Stimulated activated CD4-positive, alpha-beta T cell treated with anti-CD3 and anti-CD28 coated beads, TNF-alpha, amount 100 ng/mL, for 24 hours (primary cell): ENCODE measurements at places on chromosomes 1 and 21.

- DNase-seq: no peak
These were observed 1.6 kb downstream of the CD84 start for GRCh38 chr1:160577671-160578070.

- no peak for DNase-seq
These were observed 308.2 kb downstream of the DISC1 start for GRCh38 chr1:231934797-231935196.

- DNase-seq: no peak
These were observed 1.8 kb upstream of the SLC19A2 start for GRCh38 chr1:169487561-169487960.

DNA sequence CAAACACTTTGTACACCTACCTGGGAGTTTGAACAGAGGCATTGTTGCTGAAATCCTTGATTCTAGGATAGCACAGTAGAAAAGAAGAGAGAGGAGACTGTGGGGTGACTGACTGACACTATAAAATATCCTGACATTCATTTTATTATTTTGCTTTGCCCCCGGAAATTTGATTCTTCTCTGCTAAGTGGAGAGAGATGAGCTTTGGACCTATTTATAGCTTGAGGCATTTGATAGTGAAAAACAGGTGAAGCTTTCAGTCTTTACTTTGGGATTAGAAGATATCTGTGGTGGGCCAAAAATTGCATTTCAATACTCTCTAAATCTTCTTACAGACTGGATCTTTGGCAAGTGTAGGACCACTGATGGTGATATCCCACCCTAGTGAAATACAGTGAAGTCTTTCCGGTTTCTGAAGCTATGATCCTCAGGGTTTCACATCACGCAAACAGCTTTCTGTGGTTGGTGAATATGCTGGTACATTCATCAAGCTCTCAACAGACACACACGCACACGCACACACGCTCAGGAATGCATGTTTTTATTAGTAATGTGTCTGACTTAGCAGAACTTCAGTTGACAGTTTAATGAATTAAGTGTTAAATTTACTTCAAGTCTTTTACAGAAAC is at the start of gene AMPD1:
AMPD1 (minus strand) TSS at position 117 of the 629 bp plus-strand sequence; CDS start at position 42, 75 bp downstream.
- no peak for DNase-seq

DNA sequence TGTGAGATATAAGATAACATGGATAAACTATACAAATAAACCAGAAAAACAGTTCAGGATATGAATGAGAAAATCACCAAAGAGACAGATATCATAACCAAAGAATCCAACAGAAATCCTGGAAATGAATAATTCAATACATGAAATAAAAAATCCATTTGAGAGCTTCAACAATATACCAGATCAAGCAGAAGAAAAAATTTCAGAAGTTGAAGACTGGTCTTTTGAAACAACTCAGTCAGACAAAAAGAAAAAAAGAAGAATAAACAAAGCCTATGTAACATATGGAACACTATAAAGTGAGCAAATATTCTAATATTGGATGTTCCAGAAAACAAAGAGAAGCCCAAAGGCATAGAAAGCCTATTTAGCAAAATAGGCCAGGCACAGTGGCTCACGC is 5.2 kb upstream of the KRTAP12-2 start:
- no peak for DNase-seq

DNA sequence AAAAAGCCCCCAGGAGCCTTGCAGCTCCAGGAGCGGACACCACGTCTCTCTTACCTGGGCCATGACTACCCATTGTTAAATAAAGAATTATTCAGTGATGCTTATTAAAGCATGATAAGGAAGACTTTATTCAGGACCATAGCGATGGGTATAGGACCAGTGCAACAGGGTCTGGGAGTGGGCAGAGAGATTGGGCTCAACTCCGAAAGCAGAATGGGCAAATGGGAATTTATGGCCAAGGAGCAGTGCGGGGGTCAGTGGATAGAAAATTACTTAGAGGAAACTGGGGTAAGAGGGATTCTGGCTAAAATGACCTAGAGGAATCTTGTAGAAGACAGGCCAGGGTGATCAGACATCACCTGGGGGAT is 580 bp upstream of the ATP5PO start:
- no peak for DNase-seq

- DNase-seq: no peak
These were observed 1201.9 kb downstream of the BRINP3 start for GRCh38 chr1:189275796-189276195.

DNA sequence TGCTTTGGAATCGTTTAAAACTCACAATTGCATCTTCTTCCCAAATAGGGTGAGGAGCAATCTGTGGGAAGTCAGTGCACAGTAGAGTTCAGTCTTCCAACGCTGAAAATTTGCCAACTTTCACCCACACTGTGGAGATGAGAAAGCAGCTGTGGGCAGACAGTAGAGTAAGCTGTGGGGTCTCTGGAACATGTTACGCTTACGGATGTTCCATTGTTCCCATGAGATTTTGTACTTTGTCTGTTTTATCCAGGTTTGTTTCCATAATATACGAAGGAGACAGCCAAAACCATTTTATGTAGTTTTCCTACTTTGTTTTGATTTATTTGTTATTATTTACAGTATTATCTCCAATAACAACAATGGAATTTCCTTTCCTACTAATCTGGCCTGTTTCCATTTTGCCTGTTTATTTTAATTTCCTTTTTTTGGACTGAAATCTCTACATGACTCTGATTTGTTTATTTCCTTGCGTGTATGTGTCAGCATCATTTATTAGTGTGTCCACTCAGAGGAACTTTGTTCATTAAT is 65.1 kb upstream of the RGL1 start:
- no peak for DNase-seq

DNA sequence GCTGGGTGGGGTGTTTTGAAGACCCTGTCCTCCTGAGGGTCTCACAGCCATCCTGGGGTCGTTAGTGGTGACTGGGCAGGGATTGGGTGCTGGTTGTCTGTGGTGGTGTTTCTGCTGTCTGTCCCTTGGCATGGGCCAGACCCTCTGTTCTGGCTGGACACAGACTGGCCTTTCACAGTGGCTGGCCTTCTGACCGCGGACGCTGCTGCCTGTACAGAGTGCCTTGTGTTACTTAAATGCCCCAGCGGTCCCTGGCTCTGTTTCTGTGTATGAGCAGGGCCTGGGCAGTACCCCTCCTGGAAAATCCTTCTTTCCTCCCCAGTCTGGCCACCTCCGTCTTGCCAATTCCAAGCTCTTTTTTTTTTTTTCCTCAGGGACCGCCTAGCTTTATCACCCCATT is 50.9 kb downstream of the SH3BGR start:
- DNase-seq: no peak

- DNase-seq: no peak
These were observed 223.2 kb upstream of the FOXD3 start for GRCh38 chr1:63099188-63099587.

GRCh38 chr1:176858433-176858916 is 306.0 kb downstream of the ASTN1 start:
- no peak for DNase-seq

DNA sequence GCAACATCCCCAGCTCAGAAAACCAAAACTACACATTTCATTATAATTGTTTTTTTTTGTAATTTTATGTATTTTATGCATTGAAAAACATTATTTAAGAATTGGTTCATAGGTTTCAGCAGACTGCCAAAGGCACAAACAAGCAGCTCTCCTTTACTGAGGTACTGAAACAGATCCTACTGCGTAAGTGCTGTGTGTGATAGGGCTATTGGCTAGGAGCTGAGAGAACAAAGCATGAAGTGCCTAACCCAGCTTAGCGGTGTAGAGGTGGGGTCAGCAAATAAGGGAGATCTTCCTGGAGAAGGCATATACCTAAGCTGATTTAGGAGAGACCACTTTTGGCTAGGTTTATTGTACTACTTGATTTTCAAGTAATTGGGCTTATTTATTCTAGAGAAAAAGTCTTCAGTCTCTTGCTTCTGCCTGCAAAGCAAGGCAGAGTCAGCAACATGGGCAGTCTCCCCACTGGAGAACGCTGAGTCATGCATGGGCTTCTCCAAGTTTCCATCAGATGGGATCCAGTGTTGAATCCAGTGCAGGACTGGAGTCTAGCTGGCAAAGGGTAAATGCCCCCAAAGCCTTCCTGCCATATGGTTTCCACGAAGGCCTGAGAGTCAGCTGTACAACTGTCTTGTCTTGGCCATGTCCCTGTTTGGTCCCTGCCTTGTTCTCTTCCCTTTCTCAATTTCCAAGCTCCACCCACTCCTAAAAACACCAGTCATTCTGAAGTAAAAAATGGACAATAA is 18.0 kb upstream of the YTHDF2 start:
- no peak for DNase-seq

- DNase-seq: no peak
These were observed 12.7 kb upstream of the CPLANE2 start for GRCh38 chr1:16249596-16250241.

DNA sequence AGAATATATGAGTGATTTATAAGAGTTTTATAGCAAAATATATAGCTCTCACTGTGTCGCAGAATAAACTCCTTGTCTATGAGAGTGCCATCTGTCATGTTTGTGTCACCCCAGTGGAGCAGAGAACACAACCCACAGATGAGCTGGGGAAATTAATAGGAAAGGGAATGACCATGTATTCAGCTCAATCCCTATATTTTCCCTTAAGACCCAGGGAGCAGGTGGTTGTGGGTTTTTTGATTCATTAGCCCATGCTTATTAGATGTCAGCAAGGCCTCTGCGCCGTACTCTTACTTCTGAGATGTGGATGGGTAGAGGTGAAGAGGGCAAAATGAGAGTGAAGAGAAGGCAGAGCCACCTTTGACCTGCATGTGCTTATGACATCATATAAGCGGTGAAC is 4.1 kb upstream of the GREM2 start:
- no peak for DNase-seq

- DNase-seq: no peak
These were observed 116.3 kb downstream of the AKT3 start for GRCh38 chr1:243733670-243734307.

DNA sequence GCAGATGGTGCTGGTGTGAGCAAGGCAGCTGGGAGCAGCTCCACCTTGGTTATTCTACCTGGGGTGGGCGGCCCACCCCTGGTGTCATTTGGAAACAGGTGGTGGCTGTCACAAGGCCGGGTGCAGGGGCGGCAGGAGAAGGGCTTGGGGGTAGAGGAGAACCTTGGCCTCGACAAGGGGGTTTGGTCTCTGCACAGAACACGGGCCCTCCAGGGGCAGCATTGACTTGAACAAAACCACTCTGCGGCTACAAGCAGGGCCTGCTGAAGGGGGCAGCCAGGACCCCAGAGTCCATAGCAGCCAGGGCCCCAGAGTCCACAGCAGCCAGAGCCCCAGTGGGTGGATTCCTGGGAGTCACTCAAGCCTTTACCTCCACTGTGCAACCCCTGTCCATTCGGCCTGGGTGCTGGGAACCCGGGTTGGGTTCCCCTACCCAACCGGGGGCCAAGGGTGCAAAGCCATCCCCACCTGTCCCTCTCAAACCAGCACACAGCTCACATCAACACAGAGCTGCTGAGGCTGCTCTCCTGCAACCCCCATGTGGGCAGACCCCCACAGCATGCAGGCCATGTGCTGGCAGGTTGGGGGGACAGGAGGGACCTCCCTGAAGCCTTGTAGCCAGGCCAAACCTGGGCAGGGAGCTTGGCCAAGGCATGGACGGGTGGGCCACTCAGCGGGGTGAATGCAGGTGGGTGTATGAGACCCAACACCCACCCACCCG is 7.7 kb downstream of the TRIM11 start:
- no peak for DNase-seq

DNA sequence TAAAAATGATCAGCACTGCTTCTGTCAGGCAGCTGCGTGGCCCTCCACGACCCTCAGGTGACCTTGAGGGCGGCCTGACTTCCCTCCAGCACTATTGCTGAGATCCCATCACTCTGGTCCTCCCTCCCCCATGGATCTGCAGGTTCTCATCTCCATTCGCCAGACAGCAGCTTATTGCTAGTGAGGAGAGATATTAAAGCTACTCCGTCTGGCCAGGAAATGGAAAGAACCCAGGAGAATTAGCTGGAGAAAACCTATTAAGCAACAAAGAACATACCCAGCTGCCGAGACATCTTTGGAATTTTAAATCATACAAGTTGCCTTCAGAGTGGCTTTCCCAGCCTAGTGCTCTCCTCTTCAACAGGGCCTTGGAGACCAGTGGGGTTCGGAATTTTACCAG is 25.7 kb upstream of the KCNN3 start:
- no peak for DNase-seq

- DNase-seq: no peak
These were observed 73.8 kb upstream of the MORC3 start for GRCh38 chr21:36246080-36246631.

- DNase-seq: no peak
These were observed 128.0 kb downstream of the SETD4 start for GRCh38 chr21:35932232-35932911.

GRCh38 chr21:37220433-37220980 is 46.6 kb downstream of the VPS26C start:
- DNase-seq: no peak

DNA sequence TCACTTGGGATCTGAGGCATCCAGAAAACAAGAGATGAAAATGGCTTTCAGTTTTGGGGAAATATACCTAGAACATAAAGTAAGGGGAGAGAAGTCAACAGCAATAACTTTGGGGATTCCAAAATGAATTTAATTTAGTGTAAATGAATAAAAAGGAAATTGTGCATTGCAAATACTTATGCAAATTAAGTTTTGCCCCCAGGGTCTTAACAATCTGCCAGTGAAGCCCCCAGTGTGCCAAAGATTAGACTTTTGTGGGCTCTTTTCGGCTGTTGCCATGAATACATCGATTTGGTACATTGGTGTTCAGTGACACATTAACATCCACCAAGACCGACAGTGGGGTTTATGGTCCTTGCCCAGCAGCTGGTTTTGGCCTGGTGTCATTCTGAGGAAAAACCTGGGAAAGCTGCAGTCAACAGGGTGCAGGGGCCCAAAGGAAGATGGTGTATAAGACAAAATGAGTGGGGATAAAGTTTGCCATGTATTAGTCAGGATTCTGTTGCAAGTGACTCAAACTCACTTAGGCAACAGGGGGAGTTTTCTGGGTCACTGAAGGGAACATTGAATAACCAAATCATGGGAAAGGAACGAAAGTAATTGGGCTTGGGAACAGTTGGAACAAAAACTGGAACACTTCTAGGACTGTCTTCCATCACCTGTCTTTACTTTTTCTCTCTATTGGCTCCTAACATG is 30.2 kb upstream of the IGSF3 start:
- DNase-seq: no peak

- DNase-seq: no peak
These were observed 24.0 kb upstream of the QSOX1 start for GRCh38 chr1:180130651-180131050.

DNA sequence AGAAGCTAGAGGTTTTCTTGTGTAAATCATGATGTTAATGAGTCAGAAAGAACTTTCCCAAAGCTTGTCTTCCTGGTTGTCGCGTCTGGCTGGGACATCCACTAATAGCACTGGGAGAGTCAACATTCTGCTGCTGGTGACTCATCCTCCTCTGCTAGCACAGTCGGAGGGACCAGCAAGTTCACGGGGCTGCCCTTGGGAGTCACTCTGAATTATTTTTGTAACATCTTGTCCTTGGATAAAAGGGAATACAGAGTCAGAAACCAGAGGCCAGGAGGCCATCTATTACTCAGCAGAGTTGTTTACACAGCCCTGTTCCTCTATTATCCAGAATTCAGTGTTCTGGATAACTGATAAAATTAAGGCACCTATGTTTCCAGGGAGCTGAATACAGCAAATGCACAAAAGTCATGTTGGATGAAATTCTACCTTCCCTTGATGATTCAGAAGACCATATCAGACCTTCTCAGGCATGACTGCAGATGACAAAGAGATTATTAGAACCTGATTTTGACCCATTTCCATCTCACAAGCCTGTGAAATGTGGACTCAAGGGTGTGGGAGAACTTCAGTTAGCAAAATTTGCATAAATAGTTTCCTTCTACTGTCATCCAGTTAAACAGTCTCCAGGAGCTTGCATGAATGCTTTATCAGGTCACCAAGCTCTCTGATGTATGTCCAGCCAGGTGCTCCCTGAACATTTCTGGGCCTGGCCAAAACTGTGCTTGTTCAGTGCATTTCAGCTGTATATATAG is 68.1 kb downstream of the JAK1 start:
- DNase-seq: peak; percentile 27
